ENCODE measurements at places on chromosomes 11 and 22.

- DNase-seq: no peak
Observed at GRCh38 chr22:19710769-19711106, 3.6 kb upstream of the SEPTIN5 start.

DNA sequence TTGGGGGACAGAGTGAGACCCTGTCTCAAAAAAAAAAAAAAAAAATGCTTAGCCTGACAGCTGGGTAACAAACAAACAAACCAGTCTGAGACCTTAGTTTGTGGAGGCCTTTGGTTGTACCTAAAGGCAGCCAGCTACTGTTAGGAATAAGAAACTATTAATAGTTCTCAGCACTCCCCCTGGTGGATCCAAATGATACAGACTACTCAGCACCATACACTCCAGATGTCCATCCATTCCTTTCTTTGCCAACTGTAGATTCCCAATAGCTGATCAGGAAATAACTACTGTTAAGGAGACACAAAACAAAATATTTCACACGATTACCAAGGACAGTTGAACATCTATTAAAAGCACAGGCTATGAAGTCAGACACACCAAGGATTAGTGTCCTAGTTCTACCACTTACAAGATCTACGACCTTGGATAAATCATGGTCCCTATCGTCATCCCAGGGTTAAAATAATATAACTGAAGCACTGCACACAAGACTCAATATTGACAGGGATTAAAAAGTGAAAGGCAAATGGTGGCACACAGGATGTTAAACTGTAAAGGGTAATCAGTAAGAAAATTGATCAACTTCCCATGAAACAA is 17.2 kb downstream of the CLDN25 start:
- DNase-seq: no peak

DNA sequence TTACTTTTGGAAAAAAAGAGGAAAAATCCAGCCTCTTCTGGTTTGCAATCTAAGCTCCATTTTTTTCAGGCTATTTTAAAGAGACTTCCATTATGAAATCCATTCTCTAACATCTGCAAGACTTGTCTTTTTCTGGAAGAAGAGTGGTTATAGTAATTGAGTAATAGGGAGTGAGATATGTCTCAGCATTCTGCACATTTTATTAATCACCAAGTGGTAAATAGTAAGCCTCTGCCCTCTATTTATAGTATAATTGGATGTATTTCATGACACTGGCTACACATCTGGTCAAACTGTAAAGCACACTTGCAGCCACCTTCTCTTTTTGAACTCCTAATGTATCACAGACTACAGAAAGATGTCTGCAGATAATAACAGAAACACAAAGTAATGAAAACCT is 391.1 kb downstream of the ETS1 start:
- no peak for DNase-seq

- no peak for DNase-seq
Observed at GRCh38 chr11:73314117-73314961, 6.3 kb downstream of the ARHGEF17 start.

GRCh38 chr11:82539669-82540068 is 194.0 kb downstream of the FAM181B start:
- DNase-seq: no peak

GRCh38 chr11:35088226-35088625 is 50.7 kb upstream of the CD44 start:
- no peak for DNase-seq

- DNase-seq: no peak
Observed at GRCh38 chr22:17969701-17970113, 54.7 kb downstream of the MICAL3 start.

GRCh38 chr11:87201376-87201775 is 163.6 kb downstream of the TMEM135 start:
- no peak for DNase-seq

DNA sequence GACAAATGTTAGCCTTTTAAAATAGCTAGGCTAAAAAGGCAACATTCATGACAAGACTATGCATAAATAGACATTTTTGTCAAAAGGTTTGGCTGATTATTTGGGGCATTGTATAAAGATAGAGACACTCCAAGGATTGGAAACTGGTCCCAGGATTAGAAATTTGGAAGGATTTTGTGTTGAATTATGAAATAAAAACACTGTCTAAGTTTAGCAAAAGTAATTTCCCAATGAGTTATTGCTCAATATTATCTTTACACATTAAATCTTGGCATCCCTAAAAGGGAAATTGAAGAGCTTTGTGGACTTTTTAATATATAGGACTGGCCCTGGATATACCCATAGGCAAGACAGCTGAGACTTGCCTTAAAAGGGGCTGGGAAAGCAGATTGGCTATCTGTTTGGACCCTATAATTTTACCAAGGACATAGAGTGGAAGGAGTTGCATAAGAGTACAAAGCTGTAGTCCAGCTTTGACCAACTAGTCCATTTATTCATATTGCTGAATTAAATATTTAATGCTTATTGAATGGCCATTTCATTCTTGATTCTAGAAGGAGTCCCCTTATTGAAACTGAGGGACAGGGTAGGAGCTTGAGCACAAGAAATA is 382.7 kb downstream of the METTL15 start:
- DNase-seq: no peak

DNA sequence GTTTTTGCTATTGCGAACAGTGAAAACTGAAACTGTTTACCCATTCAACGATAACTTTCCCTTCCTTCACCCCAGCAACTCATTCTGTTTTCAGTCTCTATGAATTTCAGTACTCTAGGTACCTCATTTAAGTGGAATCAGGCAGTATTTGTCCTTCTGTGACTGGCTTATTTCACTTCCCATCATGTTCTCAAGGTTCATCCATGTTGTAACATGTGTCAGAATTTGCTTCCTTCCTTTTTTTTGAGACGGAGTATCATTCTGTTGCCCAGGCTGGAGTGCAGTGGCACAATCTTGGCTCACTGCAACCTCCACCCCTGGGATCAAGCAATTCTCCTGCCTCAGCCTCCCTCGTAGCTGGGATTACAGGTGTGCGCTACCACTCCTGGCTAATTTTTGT is 23.7 kb downstream of the HTR3B start:
- no peak for DNase-seq

DNA sequence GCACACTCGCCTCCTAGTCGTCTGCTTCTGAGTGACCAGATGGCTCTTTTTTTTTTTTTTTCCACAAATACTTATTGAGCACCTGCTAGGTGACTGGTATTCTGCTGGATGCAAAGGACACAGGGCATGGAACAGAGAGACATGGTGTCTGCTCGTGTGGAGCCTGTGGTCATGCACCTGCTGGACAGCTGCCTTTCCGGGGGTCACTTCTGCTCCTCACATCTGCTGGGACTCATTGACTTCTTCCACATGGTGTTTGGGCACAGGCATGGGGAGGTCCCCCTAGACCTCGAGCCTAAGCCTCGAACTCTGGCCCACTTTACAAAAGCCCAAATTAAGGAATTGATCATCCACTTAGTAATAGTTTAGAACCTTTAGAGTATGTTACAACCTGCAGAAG is 39.5 kb upstream of the EMID1 start:
- DNase-seq: no peak

GRCh38 chr11:14904745-14905103 is 12.7 kb upstream of the CYP2R1 start:
- DNase-seq: peak; percentile 52

DNA sequence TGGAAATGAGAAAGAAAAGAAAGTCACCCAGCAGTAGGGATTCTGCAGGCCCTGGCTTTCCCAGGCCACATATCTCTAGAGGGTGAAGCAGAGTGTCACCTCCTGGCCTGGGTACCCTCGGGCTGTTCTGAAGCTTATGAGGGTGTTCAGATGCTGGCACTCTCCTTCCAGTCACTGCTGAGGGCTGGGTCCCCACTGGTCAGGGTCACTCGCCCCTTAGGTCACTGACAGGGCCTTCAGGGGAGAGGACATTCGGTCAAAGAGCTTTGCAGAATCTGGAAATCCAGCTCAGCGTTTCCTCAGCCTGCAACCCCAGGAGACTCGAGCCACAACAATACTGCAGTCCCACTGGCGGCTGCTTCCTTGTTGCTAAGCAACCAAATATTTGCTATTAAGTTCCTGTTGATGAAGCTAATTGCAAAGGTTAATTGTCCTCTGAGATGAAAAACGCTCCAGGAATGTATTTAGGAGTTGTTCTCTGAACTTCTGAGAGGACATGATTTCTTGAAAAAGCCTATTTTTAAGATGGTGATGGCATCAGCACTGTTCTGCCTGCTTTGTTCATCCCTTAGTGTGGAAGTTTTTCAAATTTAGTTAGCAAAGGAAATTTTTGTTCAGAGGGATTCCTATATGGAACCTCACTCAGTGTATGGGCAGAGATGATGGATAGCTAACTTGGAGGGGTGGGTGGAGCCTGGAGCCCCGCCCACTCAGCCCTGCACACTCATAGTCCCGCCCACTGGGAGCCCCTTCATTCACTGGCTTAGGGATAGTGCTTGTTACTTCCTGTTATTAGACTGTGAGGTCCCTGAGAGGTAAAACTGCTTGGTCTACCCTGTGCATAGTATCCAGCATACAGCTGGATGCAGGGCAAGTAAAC is 109.2 kb downstream of the CSNK2A3 start:
- no peak for DNase-seq

- no peak for DNase-seq
Observed at GRCh38 chr22:43391306-43391705, 20.5 kb upstream of the MPPED1 start.

GRCh38 chr11:60348116-60348515 is 21.1 kb downstream of the MS4A6E start:
- DNase-seq: no peak
